ENCODE measurements at places on chromosomes 11 and 22.

DNA sequence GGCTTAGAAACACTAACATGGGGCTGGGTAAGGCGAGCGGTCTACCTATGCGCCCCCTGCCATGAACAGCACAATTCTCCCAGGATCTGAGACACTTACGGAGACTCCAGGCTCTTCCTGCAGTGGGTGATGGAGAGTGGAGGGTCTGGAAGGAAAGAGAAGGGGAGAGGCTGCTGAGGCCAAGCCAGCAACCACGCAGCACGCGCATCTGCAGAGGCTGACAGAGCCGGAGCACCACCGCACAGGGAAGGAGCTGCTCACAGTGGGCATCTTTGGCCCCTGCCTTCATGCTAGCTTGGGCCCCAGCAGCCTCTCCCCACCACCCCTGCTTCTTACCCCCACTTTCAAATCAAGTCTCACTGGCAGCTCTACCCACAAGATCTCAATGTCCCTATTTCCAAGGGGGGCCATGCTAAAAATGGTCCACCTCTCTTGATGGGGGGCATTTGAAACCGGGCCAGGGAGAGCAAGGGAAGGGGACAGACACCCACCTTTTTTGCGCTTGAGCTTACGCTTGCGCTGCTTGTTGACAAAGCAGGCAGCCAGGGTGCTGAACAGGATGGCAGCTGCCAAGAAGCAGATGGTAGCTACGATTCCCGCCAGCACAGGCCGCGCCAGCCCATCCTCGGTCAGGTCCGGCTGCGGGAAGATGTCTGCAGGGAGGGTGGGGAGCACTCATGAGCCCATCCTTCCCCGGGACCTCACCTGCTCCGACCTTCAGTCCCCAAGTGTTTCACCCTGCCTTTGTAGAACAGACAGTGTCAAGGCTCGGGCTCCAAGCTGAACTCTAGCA, 34.5 kb downstream of the IGSF9B start:
- DNase-seq = no peak

GRCh38 chr11:8488395-8488794, 105.6 kb downstream of the STK33 start:
- no peak for DNase-seq

DNA sequence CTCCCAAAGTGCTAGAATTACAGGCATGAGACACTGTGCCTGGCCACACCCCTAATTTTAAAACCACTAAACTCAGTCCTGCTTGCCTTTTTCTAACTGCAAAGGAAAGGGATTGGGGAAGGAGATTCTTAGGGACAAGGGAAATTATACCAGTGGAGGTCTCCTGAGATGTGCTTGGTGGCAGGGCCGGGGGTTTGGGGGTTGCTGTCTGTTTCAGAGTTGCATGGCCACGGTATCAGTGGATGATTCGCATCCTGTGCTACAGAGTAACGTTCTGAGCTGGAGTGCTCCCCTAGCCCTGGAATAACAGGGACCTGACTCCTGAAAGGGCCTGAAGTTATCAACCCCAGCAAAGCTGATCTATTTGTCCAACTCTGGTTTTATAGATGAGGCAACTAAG, 846 bp upstream of the GPHA2 start:
- no peak for DNase-seq

- DNase-seq = no peak
Measured at GRCh38 chr11:107792049-107792443, 66.5 kb downstream of the SLC35F2 start.

DNA sequence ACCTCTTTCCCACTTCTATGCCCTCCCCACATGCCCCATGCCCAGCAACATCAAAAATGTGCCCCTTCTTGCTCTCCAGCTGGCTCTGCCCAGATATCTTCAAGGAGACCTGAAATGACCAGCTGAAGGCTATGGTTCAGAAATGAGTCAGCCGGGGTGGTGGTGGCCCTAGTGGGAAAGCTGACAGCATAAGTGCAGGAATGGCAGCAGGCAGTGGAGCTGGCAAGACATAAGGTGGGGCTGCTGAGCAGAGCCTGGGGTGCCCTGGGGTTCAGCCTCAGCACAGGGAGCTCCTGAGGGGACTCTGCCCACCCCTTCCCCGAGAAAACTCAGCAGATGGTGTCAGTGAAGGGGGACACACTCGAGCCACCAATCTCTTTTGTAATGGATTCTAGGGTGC, 593.4 kb downstream of the BUD13 start:
- no peak for DNase-seq

DNA sequence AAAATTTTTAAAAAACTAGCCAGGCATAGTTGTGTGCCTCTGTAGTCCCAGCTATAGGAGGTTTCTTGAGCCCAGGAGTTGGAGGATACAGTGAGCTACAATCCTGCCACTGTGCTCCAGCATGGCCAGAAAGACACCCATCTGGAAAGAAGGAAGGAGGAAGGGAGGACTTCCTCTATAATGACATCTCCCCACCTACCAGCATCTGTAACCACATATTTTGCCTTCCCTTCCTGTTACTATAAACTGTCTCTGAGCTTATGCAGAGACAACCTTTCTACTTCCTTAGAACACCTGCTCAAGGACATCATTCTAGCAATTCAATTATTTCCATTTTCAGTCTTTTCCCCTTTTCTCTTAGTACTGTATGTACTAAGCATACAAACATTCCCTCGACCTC, 2.2 kb upstream of the NUP160 start:
- no peak for DNase-seq

Data from activated naive CD4-positive, alpha-beta T cell (primary cell).